ENCODE measurements at places on chromosomes 7 and 10. TPM values are rescaled to one million over a fixed set of nuclear protein-coding genes. Genes with fewer than 3 reads are reported as not detected.

DNA sequence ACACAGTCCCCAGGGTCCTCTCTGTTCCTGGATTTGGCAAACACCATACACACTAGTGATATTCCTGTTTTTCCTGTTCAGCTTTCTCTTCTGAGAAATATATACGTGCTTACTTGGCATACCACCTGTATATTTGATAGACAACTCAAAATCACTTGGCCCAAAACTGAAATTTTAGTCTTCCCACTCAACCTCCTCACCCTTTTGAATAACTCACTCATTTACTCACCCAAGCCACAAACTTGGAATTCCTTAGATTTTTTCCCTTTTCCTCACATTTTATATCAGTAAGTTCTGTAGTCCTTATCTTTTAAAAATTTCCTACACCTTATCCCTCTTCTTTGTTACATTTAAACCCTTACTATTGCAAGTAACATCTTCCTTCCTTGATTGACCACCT lies 143.4 kb downstream of the PPP1R3A start:
- no peak overlapping the region for H3K27ac ChIP-seq
- DNase-seq, result no peak
- no peaks in the 10 kb centered on the region for H3K4me1 ChIP-seq

GRCh38 chr7:141359740-141360415 lies 191.3 kb upstream of the AGK start:
- no peaks in the 10 kb centered on the region for H3K27me3 ChIP-seq
- H3K27ac ChIP-seq, result no peak overlapping the region

DNA sequence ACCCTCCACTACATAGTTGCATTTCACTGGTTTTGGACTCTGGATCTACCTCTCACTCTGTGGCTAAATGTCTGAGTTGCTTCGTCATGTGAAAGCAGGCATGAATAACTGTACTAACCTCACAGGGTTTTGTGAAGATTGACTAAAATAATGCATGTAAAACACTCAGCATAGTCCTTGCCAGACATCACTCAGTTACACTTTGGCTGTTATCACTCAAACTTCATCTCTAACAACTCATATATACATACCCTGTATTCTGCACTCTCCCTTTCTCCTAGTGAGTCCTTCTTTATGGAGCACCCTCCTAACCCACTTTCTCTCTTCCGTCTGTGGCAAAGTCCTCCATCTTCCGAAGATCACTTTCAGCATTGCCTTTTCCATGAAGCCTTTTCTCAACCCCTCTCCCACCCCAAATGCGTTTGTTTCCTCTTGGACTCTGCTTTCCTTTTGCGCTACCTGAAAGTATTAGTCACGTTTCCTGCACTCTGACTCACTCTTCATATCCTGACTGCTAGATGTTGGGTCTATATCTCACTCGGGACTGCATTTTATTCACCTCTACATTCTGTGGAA lies 72.6 kb downstream of the OSBPL3 start:
- H3K27me3 ChIP-seq, result no peaks in the 10 kb centered on the region
- no peaks in the 10 kb centered on the region for H3K4me1 ChIP-seq
- no peak overlapping the region for H3K4me3 ChIP-seq

DNA sequence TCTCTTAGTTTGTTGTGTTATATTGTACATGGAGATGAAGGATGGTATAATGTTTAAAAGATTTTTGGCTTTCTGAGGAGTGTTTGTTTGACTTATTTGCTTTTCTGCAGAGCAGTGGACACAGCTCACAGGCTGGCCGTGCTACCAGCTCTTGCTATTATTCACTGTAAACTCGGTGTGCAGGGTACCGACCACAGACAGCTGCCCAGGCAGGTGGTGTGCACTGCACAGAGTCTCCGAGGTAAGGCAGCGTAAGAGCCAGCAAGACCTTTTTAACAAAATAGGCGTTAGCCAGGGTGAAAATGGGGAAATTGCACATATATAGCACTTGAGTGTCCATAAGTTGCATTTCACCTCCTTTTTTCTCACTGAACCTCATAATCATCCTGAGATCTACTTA lies 438.0 kb downstream of the CNTNAP2 start:
- H3K4me1 ChIP-seq, result no peaks in the 10 kb centered on the region
- H3K27ac ChIP-seq, result no peak overlapping the region
- no peaks in the 10 kb centered on the region for H3K36me3 ChIP-seq

GRCh38 chr7:538764-539685 lies 19.4 kb upstream of the PDGFA start:
- H3K4me1 ChIP-seq, result peaks cover 8% of the 10 kb centered on the region
- H3K36me3 ChIP-seq, result no peaks in the 10 kb centered on the region
- H3K27me3 ChIP-seq, result no peaks in the 10 kb centered on the region
- no peak overlapping the region for H3K4me3 ChIP-seq
- no peak for DNase-seq
- H3K27ac ChIP-seq, result no peak overlapping the region

DNA sequence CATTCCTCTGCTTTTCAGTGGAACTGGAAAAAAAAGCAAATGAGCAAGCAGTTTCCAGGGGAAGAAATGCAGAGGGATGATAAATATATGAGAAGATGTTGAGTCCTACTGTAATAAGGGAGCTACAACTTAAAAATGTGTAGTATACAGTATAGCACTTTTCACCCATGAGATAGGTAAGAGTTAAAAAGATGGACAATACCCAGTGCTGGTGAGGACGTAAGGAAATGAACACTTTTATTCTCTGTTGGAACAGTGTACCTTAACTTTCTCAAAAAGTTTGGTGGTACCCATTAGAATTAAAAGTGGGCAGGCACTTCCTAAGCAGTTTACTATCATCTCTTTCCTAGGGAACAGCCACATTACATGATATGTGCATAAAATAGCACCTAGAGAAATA lies 2.7 kb upstream of the FAM170B start:
- peaks cover 7% of the 10 kb centered on the region for H3K4me1 ChIP-seq
- no peak for DNase-seq
- H3K36me3 ChIP-seq, result no peaks in the 10 kb centered on the region
- H3K27ac ChIP-seq, result peak overlapping the region; percentile 23
- H3K27me3 ChIP-seq, result no peaks in the 10 kb centered on the region

- peaks cover 3% of the 10 kb centered on the region for H3K4me1 ChIP-seq
- no peak overlapping the region for H3K4me3 ChIP-seq
- H3K27ac ChIP-seq, result no peak overlapping the region
- H3K36me3 ChIP-seq, result no peaks in the 10 kb centered on the region
- H3K27me3 ChIP-seq, result no peaks in the 10 kb centered on the region
- DNase-seq, result no peak
Observed at GRCh38 chr10:132061465-132061864, 4.3 kb upstream of the JAKMIP3 start.

DNA sequence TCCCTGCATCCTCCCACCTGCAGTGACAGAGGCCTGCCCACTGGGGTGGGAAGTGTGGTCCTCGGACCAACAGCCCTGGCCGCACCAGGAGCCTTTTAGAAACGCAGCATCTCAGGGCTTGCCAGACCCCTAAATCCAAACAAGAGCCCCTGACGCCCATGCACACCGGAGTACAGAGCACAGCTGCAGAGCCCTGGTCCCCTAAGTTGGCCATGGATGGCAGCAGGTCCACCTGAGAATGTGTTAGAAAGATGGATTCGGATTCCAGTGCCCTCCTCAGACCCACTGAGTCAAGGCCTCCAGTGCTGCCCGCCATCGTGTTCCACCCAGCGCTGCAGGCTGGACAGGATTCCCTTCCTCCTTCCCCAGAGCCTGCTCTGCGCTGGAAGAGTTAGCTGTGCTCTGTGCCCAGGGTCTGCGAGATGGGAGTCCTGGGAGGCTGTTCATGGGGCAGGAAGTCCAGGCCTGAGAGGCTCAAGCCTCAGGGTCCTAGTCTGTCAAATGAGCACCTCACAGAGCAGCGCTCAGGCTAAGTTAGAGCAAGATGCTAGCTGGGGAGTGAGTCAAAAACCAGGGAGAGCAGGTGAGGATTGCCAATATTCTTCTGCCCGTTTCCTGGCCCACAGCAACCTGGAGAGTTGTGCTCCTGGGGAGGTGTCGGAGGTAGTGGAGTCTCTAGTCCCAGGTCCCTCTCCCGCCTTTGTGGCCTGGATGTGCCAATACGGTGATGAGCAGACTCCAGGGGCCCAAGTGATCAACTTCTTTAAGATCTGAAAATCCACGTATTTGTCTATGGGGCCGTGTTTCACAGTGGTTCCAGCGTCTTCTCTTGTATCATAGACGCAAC lies 95.9 kb upstream of the GPR26 start:
- no peaks in the 10 kb centered on the region for H3K36me3 ChIP-seq
- no peak overlapping the region for H3K4me3 ChIP-seq
- H3K27ac ChIP-seq, result no peak overlapping the region
- H3K27me3 ChIP-seq, result no peaks in the 10 kb centered on the region

DNA sequence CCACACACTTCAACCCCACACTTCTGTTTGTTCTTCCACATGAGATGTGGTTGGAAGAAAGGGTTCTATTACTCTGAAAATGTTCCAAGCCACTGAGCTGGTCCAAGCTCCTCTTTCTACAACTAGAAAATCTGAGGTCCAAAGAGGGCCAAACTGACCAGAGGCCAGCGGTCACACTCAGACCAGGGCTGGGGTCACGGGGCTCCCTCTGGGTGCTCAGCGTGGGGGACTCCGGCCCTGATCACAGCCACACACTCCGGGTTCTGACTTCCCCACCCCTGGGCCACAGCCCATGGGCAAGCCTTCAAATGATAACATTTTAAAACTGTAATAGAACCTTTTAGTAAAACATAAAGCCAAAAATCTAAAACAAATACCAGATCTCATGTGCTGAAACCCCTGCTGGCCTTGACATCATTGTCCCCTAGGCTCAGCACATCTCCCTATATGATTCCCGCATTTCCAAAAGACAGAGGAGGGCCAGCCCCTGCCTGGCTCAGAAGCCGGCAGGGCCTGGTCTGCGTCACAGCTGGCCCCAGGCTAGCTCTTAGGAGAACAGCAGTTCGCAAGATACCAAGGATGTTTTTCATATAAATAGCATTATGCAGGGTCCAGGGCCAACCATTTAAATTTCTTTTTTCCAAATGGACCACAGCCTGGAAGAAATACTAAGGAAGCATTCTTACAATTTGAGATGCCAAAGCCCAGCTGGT lies 3.3 kb downstream of the CRYGN start:
- H3K4me3 ChIP-seq, result no peak overlapping the region
- peaks cover 17% of the 10 kb centered on the region for H3K4me1 ChIP-seq
- peak overlapping the region; percentile 68 for H3K27ac ChIP-seq

GRCh38 chr7:87507446-87507845 lies 32.0 kb upstream of the ABCB4 start:
- H3K27me3 ChIP-seq, result no peaks in the 10 kb centered on the region
- H3K36me3 ChIP-seq, result no peaks in the 10 kb centered on the region
- no peak overlapping the region for H3K27ac ChIP-seq
- no peak for DNase-seq
- no peak overlapping the region for H3K4me3 ChIP-seq

GRCh38 chr7:33040803-33041516 lies 21.6 kb downstream of the NT5C3A start:
- no peak overlapping the region for H3K4me3 ChIP-seq
- no peak overlapping the region for H3K27ac ChIP-seq

DNA sequence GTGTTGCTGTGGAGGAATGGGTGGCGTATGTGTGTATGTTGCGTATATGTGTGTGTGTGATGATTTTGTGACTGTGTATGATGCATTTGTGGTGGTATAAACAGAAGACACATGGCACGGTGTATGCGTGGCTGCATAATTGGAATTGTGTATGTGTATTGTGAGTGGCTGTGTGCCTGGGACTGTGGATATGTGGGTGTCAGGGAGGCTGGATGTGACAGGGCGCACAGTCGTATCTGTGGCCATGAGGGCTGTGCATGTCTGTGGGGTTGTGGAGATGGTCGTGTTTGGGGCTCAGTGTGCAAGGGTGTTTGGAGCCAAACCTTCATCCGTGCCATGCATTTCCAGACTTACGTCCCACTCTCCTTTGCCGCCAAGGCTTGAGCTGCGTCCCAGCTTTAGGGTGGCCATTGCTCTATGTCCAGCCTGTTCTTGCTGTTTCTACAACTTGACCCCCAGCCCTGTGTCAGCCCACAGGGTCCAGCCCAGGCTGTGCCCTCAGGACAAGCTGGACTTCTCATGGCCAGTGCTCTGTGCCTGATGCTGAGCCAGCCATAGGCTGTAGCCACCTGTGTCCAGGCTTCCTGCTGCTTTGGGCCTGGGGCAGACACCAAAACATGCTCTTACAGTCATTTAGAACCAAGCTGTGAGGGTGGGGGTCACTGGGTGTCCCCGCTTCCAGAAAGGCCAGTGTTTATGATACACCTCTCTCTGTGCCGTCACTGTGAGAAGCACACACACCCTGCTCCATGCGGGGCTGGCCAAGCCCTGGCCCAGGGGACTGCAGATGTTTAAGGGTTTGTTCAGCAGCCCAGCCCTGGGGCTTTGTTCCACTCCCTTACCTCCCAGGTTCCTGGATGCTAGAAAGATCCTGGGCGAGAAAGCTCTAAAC lies 127.6 kb downstream of the NEURL1 start:
- no peak for DNase-seq
- peaks cover 59% of the 10 kb centered on the region for H3K4me1 ChIP-seq
- H3K4me3 ChIP-seq, result no peak overlapping the region

DNA sequence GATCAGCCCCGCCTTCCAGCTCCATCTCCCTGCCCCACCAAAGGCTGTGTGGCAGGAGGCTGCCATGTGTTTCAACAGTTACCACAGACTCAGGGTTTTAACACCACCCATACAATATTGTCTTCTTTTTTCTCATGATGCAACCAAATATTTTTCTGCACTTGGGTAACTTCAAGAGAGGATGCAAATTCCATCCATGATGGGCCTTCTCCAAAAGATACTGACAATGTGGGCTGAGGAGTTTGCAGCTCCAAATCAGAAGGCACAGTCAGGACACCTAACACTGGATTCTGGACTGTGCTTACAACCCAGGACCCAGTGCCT lies 347.9 kb downstream of the GRID1 start:
- H3K4me1 ChIP-seq, result peaks cover 2% of the 10 kb centered on the region
- H3K36me3 ChIP-seq, result no peaks in the 10 kb centered on the region
- no peak for DNase-seq
- H3K27ac ChIP-seq, result no peak overlapping the region

- DNase-seq, result no peak
- no peaks in the 10 kb centered on the region for H3K27me3 ChIP-seq
- H3K36me3 ChIP-seq, result no peaks in the 10 kb centered on the region
Observed at GRCh38 chr10:26858707-26859034, 2.1 kb downstream of the ABI1 start.

DNA sequence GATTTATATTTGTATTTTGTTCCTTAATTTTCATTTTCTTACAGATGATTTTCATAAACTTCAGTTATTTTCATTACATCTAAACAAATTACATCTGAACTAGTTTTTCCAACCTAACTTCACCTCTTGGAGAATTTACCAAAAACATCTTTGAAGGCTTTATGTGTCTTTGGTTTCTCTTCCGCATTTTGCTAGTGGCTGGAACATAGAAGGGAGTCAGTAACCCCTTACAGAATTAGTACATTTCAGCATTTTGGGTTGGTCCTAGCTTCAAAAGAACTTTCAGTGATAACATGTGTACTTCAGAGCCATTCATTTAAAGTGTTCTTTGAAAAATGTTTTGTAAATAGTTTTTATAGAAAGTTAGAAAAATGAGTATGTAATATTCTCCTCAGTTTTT lies 169.8 kb upstream of the MTPN start:
- no peaks in the 10 kb centered on the region for H3K4me1 ChIP-seq
- H3K4me3 ChIP-seq, result no peak overlapping the region
- H3K36me3 ChIP-seq, result no peaks in the 10 kb centered on the region
- no peaks in the 10 kb centered on the region for H3K27me3 ChIP-seq
- H3K27ac ChIP-seq, result no peak overlapping the region

The CCL24 gene
- polyA plus RNA-seq, result 1.1 TPM

The HNRNPF gene
- 232 TPM for polyA plus RNA-seq

The LRRC27 gene
- 164 TPM for polyA plus RNA-seq

The SLC26A3 gene
- 1.3 TPM for polyA plus RNA-seq

The SPDYE16 gene
- polyA plus RNA-seq, result 4.1 TPM

Measured in testis (tissue), 5 donors.